Activated B cell treated with CpG ODN at 0.5 μM for 24 hours (primary cell): ENCODE measurements at places on chromosomes 6 and 20. TPM values are rescaled to one million over a fixed set of nuclear protein-coding genes. Genes with fewer than 3 reads are reported as not detected.

- DNase-seq: no peak
Observed at GRCh38 chr6:31228476-31228875, 43.4 kb downstream of the HLA-C start.

- no peak for DNase-seq
Observed at GRCh38 chr6:43204271-43205105, 22.5 kb downstream of the CUL9 start.

ADGRF5 gene
- not detected in 2 replicates for total RNA-seq

- no peak for DNase-seq
Observed at GRCh38 chr6:68059899-68060298, 575.2 kb upstream of the ADGRB3 start.

DNA sequence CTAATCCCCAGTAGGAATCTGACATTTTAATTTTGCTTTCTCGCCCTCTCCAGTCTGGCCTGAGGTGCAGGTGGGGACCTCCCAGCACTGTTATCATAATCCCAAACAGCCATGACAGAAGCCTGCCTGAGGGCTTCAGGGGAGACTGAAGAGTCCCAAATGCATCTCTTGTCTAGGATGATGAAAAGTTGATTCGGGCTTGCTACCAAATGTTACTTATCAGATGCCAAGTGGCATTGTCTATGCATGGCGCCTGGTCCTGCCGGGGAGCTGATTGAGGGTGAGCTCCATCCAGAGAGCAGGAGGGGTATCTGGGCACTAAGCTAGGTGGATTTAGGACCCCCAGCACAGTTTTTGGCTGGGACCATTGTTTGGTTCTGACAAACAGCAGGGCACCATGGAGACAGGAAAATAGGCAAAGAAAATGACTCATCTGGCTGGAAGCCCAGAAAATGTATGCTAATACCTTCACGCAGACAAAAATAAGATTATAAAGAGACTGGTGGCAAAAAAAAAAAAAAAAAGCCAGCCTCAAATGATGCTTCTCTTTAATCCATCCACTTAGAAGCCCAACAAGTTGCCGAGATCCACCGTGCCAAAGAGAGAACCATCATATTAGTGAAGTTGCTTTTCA is 513.7 kb upstream of the SULF2 start:
- no peak for DNase-seq

USP49 gene
- total RNA-seq: 7.7 and 8.0 TPM in 2 replicates
